Stimulated activated CD8-positive, alpha-beta memory T cell treated with anti-CD3 and anti-CD28 coated beads, Interleukin-2, amount 100 ng/mL, for 1 hour (primary cell): ENCODE measurements at places on chromosomes 7 and 10.

- DNase-seq, result no peak
These were observed at the start of gene SFMBT2 for GRCh38 chr10:7410862-7411670. Gene SFMBT2, minus strand, starts transcription at chr10:7411034. Its CDS starts 29,136 bp downstream, at chr10:7381898.

DNA sequence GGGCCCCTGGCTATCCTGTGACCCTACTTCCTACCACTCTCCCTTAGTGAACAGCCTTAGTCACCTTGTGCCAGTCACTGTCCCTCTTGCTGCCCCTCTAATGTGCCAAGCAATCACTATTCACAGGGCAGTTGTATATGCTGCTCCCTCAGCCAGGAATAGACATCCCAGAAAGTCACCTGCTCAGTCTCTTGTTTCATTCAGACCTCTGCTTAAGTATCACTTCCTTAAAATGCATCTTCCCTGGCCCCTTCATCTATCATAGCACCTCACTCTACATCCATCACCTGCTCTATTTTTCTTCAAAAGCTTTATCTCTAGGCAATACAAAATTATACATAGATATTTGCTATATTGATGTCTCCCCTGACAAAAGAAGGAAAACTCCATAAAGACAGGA lies 328.4 kb upstream of the NFE2L3 start:
- no peak for DNase-seq

GRCh38 chr7:81427461-81427860 lies 342.4 kb downstream of the HGF start:
- DNase-seq, result no peak

GRCh38 chr7:98284335-98285036 lies 3.0 kb downstream of the BRI3 start:
- DNase-seq, result no peak

DNA sequence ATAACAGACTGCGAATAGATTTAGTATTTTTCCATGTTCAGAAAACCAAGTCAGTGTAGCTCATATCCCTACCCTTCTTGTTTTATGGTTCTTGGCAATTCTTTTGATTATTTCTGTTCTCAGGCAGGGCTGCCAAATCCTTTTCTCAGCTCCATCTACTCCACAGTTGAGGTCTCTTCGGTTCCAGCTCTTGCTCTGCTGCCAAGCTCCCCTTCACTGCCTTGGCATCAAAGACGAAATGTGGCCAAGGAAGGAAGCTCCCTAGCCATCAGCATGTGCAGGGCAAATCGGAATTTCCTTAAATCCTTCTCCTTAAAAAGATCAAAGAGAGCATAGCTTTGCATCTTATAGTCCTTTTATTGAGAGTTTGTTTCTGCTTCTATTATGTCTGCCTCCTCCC lies 116.4 kb upstream of the NOBOX start:
- DNase-seq, result no peak

GRCh38 chr10:6058682-6059475 lies 3.3 kb downstream of the IL2RA start:
- DNase-seq, result no peak

DNA sequence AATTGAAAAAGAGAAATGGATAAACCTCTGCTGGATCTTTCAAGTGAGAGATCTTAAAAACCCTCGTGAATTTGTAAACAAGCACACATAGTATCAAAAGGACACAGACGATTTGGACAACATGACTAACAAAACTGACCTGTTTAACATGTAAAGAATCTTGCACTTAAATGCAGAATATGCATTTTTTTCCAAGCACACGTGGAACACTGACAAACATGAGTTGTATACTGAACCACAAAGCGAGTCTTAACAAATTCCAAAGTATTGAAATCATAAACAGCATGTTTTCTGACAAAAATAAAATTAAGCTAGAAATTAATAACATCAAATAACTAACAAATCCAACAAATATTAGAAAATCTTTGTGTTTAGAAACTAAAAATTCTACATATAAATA lies 65.0 kb upstream of the ZNF746 start:
- no peak for DNase-seq

- no peak for DNase-seq
These were observed 41.8 kb upstream of the HERPUD2 start for GRCh38 chr7:35736725-35737124.

DNA sequence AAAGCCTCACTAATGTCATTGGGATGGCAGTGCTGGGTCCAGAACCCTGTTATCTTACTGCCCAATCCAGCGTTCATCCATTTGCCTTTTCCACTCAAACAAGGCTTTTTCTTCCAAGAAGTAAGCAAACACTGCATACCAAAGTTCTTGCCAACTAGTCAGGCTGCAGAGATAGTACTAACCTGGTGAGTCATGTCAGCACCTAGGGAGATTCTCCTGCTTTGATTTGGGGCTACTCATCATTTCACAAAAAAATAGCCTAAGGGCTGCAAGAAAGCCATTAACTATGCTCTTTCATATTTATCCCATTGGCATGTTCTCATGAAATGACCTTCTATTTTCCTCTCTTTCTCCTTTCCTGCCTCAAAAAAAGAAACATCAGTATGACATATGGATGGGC lies 142.6 kb downstream of the TWIST1 start:
- DNase-seq, result no peak

GRCh38 chr10:66927971-66928770 lies 2.3 kb downstream of the LRRTM3 start:
- no peak for DNase-seq

- DNase-seq, result no peak
These were observed 113.9 kb upstream of the PFKP start for GRCh38 chr10:2953495-2953894.
